ENCODE measurements at places on chromosomes 2 and 18. TPM values are rescaled to one million over a fixed set of nuclear protein-coding genes. Genes with fewer than 3 reads are reported as not detected.

Gene LRRTM4
- total RNA-seq: not detected

Gene CTDP1
- total RNA-seq: 79.6 TPM

Gene CPLX4
- not detected for total RNA-seq

Gene NEU2
- not detected for total RNA-seq

Gene MTCL1
- total RNA-seq: 0.55 TPM

Gene RFX8
- total RNA-seq: 0.67 TPM

Gene TNFRSF11A
- total RNA-seq: 1.7 TPM

Gene SH3BP4
- 0.59 TPM for total RNA-seq

Gene POLR1A
- total RNA-seq: 13.4 TPM

Gene ATOH8
- not detected for total RNA-seq

Gene CDCA7
- 1.6 TPM for total RNA-seq

Gene NGEF
- total RNA-seq: not detected

Gene MAPK4
- total RNA-seq: not detected

Gene SLC25A12
- total RNA-seq: 8.7 TPM

Gene TXNDC2
- not detected for total RNA-seq

Gene UBR3
- 35.2 TPM for total RNA-seq

Gene DSG1
- total RNA-seq: not detected

Gene SOWAHC
- 1.3 TPM for total RNA-seq

Gene IKZF2
- 8.9 TPM for total RNA-seq

Gene APLF
- total RNA-seq: 4.1 TPM

Gene DNAJC27
- 23.1 TPM for total RNA-seq

Gene DIPK1C
- total RNA-seq: not detected

Gene CD207
- not detected for total RNA-seq

Gene GPAT2
- total RNA-seq: 2.0 TPM

Gene ADAM23
- total RNA-seq: 7.7 TPM

Data from CD4-positive, alpha-beta T cell (primary cell).